Activated naive CD4-positive, alpha-beta T cell (primary cell): ENCODE measurements at places on chromosomes 11 and 22.
A peak's percentile ranks its signal among the peaks of the same experiment; 100 is the strongest.

- no peak for DNase-seq
Measured at GRCh38 chr11:117752071-117752470, 44.9 kb downstream of the DSCAML1 start.

- peak; percentile 49 for DNase-seq
Measured at GRCh38 chr11:5689551-5689983, at the start of gene TRIM22. Gene TRIM22, plus strand, starts transcription at chr11:5689790. Its CDS starts 6,443 bp downstream, at chr11:5696233.

- DNase-seq: no peak
Measured at GRCh38 chr11:121581607-121582006, 128.8 kb upstream of the SORL1-AS1 start.

DNA sequence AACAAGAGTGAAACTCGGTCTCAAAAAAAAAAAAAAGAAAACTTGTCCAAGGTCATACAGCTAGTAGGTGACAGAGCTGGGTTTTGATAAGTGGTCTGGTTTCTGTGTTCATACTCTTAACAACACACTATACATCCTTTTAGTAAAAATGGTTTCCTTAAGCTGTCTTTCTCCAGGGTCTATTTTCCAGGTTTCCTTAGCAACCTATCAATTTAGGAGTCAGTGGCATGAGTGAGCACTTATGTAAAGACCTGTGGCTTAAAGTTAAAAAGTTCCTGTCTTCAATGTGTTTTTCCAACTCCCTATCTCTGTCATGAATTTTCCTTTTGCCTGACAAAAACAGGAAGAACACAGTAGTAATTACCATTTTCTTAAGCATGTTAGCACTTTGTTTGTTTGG, 480.5 kb downstream of the TMEM135 start:
- DNase-seq: no peak

DNA sequence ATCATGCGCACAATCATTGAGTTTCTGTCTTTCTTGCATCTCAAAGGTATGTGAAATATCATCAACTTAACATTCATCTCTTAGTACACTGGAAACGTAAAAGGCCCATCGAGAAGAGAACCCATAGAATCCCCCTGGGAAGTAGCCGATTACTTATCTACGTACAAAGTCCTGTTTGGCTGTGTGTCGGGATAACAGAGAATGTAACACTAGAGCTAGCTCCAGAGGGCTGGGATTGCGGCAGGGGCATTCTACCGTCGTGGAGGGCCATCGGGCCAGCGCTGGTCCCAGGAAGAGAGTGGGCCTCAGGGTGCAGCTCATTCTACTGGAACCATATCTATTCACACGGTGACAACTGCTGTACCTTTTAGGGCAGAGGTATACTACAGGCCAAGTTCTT, 4.5 kb downstream of the GAL start:
- no peak for DNase-seq

- DNase-seq: no peak
Measured at GRCh38 chr11:2768471-2769408, 68.9 kb upstream of the KCNQ1OT1 start.

- no peak for DNase-seq
Measured at GRCh38 chr11:76288166-76288980, 82.1 kb upstream of the WNT11 start.

GRCh38 chr11:83819931-83820549, 533.9 kb upstream of the CCDC90B start:
- DNase-seq: no peak

DNA sequence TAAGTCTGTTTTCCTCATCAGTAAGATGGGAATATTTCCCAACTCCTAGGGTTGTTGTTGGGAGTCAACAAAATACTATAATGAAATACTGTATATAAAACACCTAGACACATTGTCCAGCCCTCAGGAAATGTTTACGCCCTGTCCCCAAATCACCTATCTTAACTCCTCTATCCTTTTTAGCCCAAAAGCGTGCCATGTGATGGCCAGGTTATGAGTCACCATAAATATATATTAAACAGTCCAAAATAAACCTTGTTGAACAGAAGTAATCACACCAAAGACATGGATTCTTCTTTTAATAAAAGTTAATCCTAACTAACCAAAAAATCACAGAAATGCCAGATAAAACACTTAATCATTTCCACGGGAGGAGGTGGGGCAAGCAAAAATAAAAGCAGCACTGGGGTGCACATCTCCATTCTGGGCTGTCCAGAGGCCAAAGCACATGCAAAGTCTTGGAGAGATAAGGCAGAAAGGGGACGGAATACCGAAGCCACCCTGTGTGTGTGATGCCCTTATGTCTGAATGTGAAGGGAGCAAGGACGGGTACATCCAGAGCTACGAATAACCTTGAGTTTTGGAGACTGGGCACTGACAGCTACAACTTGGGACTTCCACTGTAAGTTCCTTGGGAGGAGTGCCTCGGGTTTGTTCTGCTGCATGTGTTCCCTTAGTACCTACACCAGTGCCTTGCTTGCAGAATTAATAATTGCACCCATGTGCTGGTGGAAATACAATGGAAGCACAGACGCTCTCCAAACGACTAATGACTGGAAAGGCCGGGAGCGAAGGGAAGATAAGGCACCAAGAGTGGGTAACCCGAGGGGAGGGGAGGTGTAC, 1.1 kb downstream of the OSBP start:
- no peak for DNase-seq

DNA sequence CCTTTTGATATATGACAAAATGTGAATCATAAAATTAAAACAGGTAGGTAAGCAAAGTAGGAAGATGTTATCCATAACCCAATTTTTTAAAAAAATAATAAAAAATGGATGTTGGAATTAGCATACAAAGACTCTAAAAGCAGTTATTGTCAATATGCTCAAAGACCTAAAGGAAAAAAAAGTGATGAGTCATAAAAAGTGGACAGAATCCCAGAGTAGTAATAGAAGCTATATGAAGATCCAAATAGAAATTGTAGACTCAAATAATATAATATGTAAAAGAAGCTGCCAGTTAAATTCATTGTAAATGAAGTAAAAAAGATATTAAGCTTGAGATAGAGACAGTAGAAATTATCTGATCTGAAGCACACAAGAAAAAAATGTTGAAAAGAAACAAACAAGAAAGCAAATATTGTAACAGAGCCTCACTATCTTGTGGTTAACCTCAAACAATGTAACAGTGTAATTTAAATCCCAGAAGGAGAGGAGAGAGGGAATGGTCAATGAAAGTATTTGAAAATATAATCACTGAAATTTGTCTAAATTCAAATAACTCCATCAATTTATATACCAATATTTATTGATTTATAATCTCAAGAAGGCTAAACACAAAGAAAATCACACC, 773.4 kb upstream of the RAG2 start:
- DNase-seq: no peak

DNA sequence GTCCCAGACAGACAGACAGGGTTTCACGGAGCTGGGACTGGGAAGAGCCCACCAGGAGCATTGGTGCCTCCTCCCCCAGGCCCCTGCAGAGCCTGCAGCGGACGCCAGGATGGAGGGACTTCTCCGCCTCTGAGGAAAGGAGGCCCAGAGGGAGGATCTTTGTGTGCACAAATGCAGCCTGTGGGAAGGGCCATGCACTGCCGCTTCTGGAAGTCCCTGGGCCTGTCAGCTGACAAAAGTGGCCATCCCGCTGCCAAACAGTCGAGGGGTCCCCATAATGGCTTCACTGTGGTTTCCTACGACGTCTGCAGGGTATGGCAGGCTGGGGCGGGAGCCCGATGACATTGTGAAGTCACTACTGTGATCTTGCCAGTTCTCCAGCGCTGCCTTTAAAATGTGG, 73.8 kb downstream of the TP53I11 start:
- DNase-seq: no peak

DNA sequence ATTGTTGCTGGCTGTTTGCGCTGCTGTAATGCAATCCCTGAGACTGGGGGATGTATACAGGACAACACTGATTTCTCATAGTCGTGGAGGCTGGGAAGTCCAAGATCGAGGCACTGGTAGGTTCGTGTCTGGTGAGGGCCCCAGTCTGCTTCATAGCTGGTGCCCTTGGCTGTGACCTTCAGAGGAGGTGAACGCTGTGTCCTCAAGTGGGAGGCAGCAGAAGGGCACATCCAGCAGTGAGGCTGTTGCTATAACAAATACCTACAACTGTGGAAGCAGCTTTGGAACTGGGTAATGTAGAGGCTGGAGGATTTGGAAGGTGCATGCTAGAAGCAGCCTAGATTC, 21.3 kb downstream of the KRTAP5-5 start:
- DNase-seq: no peak

GRCh38 chr11:76166314-76166713, 40.0 kb downstream of the WNT11 start:
- no peak for DNase-seq

DNA sequence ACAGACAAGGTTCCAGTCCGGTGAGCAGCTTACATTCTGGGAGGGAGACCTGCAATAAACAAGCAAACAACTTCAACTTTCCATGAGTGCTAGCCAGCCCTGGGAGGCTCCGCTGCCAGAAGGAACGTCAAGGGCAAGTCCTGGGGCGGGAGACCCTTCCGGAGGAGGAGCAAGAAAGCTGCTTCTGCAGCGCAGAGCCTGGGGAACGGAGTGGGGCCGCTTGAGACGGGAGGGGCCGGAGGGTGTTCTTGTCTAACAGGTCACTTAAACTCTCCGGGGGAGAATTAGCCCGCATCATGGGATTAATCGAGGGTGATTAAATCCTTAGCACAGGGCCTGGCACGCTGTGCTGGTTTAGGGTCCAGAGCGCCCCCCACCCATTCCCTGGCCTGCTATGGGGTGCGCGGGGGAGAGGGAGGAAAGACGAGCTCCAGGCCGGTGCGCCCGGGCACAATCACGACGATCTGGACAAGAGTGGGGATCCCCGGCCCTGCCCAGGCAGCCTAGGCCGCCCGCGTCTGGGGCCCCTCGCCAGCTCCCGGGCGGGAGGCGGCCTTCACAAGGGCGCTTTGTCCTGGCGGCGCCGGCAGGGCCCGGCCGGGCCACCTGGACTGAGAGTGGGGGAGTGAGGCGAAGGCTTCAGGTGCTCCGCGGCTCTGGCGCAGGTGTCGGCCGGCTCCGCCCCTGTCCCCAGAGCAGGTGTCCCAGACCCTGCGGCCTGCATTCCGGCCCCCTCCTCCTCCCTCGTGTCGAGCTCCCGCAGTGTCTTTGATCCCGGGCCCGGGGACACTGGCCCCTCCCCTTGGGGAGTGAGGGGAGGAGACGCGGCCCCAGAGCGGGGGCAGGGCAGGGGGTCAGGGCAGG, 663 bp upstream of the LARGE2 start:
- no peak for DNase-seq

DNA sequence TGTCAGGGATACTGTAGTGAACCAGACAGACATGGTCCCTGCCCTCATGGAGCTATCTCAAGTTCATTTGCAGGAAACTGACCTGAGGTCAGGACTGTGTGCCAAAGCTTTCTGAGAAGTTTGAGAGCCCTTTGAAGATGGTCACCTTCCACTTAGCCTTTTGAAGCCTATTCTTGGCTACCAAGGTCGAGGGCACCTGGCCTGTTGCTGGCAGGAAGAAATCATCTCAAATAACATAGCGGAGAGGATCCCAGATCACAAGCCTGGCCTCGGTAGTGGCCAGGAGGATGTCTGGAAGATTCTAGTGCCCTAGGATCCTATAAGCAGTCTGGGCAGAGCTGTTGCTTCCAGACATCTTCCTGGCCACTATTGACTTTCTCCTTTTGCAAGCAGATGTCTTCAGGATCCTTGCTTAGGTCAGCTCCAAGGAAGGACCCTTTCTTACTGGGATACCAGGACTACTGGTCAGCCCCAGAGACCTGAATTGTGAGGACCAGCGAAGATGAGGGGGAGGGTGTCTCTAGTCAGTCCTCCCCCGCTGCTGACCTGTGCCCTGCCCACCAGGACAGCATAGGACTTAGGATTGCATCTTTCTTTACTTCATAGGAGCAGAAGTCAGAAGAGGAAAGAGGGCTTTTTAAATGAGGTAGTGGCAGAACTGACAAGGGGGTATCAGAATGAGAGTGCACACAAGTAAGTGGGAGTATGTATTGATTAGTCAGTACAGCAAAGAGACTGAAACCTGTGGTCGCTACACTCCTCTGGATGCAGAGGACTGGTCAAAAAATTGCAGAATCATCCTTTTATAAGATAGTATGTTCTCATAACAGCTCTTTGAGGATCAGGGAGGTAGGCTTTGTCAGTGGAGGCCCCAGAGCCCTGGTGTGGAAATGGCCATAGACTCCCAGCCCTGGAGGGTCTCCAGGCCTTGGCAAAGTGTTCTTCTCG, 94.8 kb downstream of the TEAD1 start:
- no peak for DNase-seq

- no peak for DNase-seq
Measured at GRCh38 chr11:115180272-115180671, 323.9 kb downstream of the CADM1 start.

- no peak for DNase-seq
Measured at GRCh38 chr11:111765320-111765983, 737 bp downstream of the PPP2R1B start.

GRCh38 chr11:71310184-71310583, 57.8 kb upstream of the SHANK2 start:
- no peak for DNase-seq

DNA sequence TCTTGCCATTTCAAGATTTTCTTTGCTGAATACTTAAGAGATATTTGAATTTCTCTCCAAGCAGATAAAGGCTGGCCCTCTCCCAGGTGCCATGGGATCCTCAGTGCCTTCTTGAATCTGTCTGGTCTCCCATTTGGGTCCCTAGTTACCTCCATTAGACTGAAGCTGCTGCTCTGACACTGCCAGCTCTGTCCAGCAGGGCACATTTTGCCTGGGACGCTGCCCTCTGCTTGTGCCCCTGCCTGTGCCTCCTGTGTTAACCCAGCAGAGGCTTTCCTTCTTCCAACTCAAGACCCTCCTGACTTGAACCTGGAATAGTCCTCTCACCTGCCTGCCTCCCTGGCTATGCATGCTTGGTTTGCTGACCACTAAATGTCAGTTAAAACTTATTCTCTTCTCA, 406.3 kb downstream of the BUD13 start:
- DNase-seq: no peak

GRCh38 chr22:31090217-31091085, 9.3 kb downstream of the SMTN start:
- no peak for DNase-seq

GRCh38 chr22:40654522-40655167, 18.1 kb upstream of the MRTFA start:
- no peak for DNase-seq

GRCh38 chr11:65555693-65556231, 2.4 kb downstream of the LTBP3 start:
- no peak for DNase-seq

DNA sequence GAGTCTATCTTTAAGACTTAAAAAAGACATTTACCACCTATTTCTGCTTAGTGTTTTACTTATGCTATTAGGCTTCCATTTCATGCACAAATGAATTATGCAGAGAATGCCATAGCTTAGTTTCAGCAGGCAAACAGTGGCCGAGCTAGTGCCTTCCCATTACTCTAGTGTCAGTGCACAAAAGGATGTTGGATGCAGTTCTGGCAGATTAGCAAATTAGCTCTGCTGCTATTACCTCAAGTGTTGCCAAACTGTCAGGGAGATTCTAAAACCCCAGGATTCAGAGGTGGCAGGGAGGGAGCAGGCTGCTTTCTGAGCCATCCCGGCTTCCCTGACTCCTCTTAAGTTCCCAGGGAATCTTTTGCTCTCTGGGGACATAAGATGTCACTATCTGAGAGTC, 209.4 kb upstream of the NCAM1 start:
- DNase-seq: no peak

- no peak for DNase-seq
Measured at GRCh38 chr22:45521178-45521577, 18.5 kb downstream of the FBLN1 start.

- DNase-seq: no peak
Measured at GRCh38 chr11:117230999-117231841, 653 bp downstream of the PCSK7 start.
